Left colon (tissue), 2 donors: ENCODE measurements at places on chromosomes 4 and X. TPM values are rescaled to one million over a fixed set of nuclear protein-coding genes. Genes with fewer than 3 reads are reported as not detected.

Gene ART3
- 1.1 TPM for total RNA-seq

Gene ENPEP
- total RNA-seq, result 1.6 TPM

Gene PRRG3
- 0.37 TPM for total RNA-seq

Gene NKX6-1
- not detected for total RNA-seq

Gene ARHGAP36
- 0.42 TPM for total RNA-seq

Gene ARHGAP4
- total RNA-seq, result 35.5 TPM
